DMS79 (cell line): ENCODE measurements at places on chromosomes 3 and 15.

DNA sequence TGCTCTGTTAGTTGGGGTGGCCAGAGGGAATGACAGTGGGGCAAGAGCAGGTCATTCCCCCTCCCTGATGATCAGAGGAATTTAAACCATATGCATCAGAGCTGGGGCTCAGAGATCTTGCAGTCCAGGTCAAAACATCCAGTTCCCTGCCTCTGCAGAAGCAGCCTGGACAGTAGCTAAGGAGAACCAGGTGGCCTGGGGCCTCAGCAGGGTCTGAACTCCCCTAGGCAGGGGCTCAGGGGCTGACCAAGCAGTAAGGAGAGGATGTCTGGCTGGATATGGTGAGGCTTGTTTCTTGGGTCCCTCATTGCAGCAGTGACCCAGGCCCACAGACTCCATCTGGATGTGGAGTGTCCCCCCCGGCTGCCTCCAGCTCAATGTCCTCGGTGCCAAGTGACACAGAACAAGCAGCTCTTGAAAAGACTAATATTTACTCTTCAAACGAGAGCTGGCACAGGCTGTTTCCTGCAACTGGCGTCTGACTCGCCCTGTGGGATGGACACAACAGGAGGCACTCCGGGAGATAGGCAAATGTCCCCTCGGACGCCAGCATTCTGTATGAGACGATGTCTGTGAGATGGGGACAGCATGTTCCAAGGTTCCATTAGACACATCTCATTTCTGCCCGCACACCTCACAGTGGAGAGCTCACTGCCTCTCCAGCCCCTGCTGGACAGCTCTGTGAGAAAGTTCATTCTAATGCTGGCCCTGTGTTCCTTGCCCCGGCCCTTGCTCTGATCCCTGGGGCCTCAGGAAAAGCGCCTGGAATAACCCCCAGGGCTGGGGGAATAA is 37.1 kb downstream of the SEC22C start:
- DNase-seq = peak; percentile 38

GRCh38 chr15:77622209-77622933 is 10.3 kb downstream of the LINGO1 start:
- DNase-seq = no peak

DNA sequence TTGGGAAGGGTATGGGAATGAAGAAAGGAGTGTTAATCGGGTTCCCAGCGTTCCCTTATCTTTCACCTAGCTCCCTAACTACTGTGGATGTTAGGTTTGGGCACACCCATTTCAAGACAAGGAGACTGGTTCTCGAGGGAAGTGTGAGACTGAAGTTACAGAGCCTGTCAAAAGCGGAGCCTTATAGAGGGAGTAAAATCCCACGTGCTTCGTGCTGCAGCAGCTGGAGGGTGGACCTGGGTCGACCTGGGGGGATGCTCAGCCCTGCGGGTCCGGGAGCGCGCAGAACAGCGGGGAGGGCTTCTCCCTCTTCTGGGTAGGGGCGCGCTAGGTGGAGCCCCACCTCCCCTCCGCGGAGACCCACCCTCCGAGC is 314 bp upstream of the TMED3 start:
- DNase-seq = no peak

GRCh38 chr3:71961891-71962290 is 176.9 kb upstream of the PROK2 start:
- no peak for DNase-seq

DNA sequence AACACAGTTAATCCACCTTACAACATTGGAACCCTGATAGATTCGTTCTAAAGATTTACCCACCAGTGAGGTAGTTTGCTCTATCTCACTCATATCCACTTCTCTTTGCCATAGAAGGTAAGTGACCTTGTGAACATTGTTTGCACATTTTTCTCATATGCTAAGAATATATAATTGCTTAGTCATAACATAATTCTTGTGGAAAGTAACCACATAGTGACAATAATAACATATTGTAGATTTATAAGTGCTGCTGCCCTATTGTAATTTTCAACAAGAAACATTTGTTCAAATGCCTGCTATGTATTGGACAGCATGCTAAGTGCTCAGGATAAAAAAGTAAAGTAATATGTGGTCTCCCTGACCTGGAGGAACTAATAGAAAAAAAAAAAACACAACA is 554.2 kb upstream of the KCNMB2 start:
- DNase-seq = no peak

- no peak for DNase-seq
Observed at GRCh38 chr15:98927022-98927421, 80.6 kb downstream of the PGPEP1L start.

GRCh38 chr15:36831125-36831903 is 251.9 kb downstream of the CDIN1 start:
- no peak for DNase-seq

GRCh38 chr3:175792245-175792644 is 933.1 kb downstream of the NAALADL2 start:
- no peak for DNase-seq

- no peak for DNase-seq
Observed at GRCh38 chr3:10354361-10355015, 33.6 kb upstream of the SEC13 start.

DNA sequence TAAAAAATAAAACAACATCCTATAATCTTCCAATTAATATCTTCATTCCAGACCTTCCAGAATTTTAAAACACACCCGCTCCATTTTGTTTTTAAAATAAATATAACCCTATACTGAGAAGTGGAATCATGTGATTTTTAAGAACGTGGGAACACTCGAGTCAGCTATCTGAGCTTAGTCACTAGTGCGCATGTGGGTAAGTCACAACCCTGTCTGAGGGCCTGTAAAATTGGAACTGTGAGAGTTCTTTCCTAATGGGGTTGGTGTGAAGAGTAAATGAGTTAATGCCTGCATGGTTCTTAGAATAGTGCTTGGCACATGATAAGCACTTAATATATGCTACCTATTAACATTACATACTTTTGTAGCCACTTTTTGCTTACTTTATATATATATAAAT is 19.9 kb upstream of the POLR2M start:
- no peak for DNase-seq

- no peak for DNase-seq
Observed at GRCh38 chr3:39423436-39423970, 17.0 kb downstream of the RPSA start.

DNA sequence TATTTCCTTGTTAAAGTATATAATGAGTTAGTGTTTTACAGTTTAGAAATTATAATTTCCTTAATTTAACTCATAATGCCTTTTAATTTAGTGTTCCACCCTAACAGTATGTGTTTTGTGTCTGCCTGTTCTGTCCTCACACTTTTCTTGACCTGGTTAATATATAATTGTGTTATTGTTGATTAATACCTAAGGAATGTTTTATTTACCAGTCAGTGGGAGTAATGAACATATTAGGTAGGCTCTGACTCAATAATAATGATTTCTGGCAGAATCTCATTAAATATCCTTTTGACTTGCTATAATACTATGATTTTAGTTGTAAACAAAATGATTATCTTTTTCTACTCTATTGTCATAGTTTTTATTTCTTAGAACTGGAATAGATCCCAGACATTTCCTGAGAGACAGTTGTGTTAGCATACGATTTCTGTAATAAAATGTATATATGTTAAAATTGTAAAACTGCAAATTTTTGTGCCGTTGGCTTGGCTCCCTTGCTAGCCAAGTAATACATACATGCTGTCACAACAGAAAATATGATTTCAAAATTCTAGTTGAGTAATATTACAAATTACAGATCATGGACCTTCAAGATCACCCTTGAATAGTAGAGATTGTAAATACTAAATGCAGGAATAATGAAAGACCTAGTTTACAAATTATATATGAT is 51.9 kb downstream of the RASA2 start:
- DNase-seq = no peak

DNA sequence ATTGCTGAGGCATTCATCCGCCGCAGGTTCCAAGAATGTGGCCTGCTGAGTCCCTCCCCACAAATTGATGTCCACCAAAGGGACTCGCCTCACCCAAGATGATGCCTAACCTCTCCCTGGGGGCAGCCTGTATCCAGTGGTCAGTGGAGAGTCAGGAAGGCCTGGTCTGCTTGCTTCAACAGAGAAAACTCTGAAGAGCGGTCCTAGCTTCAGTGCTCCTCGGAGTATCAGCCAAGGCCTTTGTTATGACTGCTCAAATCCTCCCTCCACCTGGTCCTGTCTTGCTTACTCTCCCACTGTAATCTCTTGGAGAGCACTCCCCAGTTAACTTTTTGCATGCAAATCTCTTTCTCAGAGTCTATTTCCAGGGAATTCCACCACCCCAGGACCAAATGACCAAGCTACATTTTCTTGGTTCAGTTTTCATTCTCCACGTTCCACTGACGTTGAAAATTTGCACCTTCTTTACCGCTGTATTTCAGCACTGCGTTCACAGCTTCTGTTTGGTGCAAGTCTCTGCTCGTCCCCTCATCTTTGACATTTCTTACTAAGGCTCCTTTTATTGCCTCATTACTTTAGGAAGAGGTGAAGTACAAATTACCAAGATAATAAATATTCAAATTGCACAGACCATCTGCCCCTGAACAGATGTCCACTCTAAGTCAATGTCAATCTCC is 22.3 kb downstream of the CMTM7 start:
- no peak for DNase-seq

DNA sequence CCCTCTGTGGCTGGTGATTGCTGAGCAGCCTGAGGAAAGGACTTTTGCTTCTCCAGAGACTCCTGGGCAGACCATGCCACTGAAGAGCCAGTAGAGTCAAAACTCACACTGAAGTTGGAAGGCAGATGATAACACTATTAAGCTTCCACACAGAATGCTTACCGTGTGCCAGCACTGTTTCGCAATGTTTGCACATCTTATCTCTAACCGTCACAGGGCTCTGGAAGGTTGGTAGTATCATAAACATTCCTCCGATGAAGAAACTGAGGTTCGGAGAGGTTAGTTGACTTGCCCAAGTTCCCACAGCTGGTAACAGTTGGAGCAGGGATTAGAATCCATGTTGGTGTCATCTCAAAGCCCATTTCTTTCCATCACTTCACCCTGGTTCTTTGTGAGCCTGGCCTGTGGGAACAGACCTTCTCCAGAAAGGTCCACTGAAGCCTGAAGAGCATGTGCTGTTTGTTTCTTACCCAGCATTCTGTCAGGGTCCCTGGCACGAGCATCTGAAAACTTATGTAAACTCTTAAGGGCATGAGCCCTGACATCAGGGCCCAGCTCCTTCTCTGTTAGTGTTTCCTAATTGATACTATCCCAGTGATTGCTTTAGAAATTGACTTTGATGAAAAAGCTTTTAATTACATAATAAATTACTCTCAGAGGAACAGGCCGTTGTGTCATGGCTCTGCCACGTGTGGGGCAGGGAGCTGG is 77.0 kb upstream of the PRR23C start:
- no peak for DNase-seq

GRCh38 chr3:148078658-148079057 is 619.0 kb upstream of the AGTR1 start:
- DNase-seq = no peak

GRCh38 chr3:186307594-186308221 is 54.3 kb downstream of the DGKG start:
- no peak for DNase-seq

- no peak for DNase-seq
Observed at GRCh38 chr3:120415756-120416155, 35.0 kb downstream of the FSTL1 start.

DNA sequence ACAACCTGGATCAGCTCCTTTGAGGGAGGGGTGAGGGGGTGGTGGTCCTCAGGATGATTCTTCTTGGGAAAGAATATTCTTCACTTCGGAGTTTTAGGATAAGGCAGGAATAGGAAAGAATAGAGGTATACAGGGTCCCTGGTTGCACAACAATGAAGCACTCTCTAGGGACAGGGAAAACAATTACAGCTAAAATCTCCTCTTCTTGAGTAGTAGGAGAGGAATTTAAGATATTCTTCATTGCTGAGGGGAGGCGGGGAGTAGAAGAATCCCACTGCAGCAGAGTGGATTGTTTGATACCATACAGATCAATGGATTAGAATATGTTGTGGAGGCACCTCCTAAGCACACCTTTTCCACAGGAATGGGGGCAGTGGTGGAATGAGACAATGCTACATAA is 20.5 kb downstream of the SLC9C1 start:
- DNase-seq = no peak

DNA sequence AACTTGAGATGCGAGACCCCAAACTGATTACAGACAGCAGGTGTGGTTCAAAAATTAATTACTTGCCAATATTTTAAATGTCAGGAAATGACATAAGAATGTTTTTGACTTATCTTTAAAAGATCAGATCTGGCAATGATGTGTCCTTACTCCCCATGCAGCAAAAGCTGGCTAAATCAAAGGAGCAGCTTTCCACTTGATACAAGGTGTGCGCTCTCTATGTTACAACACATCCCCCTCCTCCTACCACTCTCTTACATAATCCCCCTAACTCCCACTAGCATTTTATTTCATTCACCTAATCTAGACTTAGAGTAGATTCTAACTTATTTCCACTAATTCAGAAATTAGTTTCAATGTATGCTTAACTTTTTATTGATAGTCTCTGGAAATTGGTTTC is 609.0 kb downstream of the GRM7 start:
- no peak for DNase-seq

DNA sequence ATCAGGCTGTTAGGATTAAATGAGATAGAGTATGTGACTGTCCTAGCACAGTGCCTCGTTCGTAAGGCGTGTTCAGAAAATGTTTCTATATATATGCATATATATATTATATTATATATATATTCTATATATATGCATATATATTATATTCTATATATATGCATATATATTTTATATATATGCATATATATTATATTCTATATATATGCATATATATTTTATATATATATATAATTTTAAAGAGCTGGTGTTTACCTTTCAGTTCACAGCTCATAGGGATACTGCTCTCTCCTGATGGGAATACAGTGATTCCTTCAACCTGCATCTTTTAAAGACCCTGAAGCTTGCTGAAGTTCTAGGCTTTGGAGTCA is 702 bp downstream of the NDUFB4 start:
- DNase-seq = no peak

- DNase-seq = no peak
Observed at GRCh38 chr3:126446791-126447190, 28.9 kb downstream of the ZXDC start.

- no peak for DNase-seq
Observed at GRCh38 chr3:72721683-72722381, 126.4 kb downstream of the SHQ1 start.

DNA sequence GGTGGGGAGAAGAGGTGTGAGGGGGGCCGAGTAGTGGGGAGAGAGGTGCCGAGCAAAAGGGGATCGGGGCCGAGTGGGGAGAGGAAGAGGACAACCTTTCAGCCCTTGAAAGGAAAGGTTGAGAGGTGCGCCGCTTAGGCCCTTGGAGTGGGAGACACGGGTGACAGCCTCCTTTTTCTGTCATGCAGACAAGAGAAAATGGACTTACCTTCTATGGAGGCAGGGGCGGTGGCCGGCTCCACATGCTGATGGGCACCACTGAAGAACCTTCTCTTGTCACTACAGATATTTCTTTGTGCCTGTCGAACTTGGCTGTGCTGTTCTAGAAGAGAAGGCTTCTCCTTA is 421 bp downstream of the KLHL18 start:
- no peak for DNase-seq
